ENCODE measurements at places on chromosomes 13 and 19.

DNA sequence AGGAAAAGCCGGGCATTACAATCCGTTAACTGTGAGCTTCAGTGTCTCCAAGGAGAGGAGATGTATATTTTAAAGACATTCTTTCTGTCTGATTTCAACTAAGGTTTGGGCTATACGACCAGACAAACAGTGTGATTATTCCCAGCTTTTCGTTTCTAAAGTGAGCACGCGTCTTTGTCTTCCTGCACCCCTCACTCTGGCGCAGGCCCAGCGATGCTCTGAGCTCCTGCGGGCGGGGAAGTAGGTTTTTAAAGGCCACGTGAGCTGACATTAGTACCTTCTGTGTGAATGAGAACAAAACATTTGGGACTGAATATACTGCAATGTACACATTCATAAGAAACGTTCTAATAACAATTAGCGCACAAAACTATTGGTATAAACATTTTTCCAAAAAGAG, 15.3 kb upstream of the RANBP3 start:
- DNase-seq = no peak

- DNase-seq = no peak
These were observed 866 bp upstream of the LMO7 start for GRCh38 chr13:75635101-75635827.

GRCh38 chr19:2337329-2337707, 8.8 kb downstream of the SPPL2B start:
- DNase-seq = no peak

- DNase-seq = no peak
These were observed 4.1 kb downstream of the SWSAP1 start for GRCh38 chr19:11378319-11379189.

GRCh38 chr13:94703721-94704314, 8.5 kb downstream of the SOX21 start:
- no peak for DNase-seq

GRCh38 chr19:4089400-4089908, 22.8 kb upstream of the ZBTB7A start:
- peak; percentile 84 for DNase-seq

DNA sequence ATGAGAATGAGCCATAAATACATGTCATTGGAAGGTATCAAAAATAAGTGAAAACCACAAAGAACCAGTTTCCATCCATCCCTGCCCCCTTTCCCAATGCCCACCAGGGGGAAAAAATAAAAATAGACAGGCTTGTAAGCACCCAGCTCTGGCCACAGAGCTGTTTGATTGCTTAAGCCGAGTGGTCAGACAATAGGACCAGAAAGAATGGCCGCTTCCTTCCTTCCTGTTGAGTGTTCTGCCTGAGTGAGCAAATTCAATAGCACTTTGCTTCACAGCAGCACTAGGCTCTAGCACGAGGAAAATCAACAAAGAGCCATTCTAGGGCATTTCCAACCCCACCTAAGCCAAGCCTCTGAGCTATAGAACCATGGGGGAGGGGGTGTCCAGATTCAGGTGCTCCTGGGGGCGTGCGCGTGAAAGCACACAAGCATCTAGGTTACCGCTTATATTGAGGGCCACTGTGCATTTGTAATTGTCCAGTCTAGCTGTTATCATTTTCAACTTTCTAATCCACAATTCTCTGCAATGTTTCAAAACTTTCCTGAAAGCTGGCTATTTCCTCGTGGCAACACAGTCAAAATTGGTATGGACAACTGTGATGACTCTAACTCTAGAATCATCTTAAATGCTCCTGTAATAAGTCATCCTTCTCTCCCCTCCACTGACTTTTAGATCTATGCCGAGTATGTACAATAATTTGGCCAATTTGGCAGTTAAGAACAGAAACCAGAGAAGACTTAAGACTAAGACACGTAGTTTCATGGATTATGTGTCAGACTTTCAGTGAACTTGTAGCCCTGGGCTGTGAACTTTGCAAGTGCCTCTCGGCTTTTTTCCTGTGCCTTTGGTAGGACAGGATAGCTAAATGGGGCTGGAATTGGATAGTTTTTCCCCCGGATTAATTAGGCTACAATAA, 64.3 kb downstream of the SPRY2 start:
- no peak for DNase-seq

- DNase-seq = no peak
These were observed 6.8 kb downstream of the LSM14A start for GRCh38 chr19:34179066-34179465.

DNA sequence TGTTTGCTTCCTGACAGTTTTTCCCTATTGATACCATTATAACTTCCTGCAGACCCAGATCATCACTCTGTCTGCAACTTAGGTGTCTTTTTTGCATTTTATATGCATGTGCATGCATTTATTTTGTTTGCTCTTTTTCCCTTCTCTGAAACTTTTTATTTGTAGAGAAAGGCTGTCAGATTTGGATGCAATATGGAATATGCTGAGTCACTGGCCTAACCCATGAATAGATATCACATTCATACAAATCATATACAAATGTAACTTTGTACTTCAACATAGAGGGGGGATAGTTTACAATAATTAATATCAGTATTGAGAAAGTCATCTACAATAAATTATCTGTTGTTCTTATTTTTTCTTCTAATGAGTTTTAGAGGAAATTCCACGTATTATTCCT, 1465.0 kb downstream of the EFNB2 start:
- DNase-seq = no peak

DNA sequence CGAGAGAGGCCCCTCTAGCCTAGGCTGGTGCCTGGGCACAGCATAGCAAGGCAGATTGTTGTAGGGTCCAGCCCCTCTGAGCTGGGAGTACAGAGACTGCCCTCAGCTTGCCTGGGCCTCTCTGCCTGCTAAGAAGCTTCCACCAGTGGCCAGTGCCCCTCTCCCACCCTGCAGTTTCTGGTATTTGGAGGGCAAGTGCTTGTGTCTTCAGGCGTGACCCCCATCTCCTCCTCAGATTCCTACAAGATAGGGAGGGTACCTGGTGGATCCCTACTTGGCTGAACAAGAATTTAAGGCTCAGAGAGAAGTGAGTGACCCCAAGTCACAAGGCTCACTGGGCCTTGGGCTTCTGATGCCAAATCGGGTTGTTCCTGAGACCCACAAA, 152.7 kb downstream of the URI1 start:
- no peak for DNase-seq

DNA sequence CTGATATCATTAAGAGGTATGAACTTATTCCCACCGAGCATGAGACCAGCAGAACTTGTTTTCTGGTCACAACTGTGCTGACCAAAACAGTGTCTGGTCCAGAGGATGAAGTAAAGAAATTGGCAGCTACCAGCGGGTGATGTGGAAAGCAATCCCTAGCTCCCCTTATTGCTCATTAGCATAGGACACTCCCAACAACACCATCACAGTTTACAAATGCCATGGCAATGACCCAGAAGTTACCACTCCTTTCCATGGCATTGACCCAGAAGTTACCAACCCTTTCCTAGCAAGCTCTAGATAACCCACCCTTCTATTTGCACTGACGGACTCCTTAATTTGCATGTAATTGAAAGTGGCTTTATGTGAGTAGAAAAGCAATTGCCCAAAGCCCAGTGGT, 1856.1 kb downstream of the OLFM4 start:
- no peak for DNase-seq

DNA sequence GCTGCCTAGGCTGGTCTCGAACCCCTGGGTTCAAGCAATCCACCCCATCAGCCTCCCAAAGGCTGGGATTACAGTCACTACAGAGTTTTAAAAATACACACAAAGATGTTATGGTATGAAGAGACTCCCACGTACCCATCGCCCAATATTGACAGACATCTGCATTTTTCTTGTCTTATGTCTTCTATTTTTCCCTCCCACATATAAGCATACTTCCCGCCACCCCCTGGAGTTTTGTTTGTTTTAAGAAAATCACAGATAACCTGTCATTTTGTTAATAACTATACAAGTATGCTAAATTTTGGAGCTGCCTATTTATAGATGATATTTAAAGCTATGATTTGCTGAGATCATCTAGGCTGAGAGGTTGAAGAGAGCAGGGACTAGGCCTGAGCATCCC, 6.2 kb upstream of the SMG9 start:
- no peak for DNase-seq

DNA sequence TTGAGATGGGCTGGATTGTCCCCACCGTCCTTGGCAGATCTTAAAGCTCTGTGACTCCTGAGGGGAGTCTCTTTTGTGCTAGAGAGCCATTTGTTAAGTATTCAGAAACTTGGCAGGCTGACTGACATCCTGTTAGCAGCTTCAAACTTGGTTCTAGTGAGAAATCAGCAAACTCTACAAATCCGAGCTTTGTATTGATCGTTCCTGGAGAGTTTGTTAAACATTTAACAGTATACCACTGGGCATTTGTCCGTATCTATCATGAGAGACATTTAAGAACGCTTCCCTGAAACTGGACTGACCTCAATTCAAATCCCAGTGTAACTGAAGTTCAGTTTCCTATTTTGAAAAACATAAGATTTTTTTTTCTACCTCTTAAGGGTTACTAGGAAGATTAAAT, 3.1 kb downstream of the ATP12A start:
- DNase-seq = no peak

DNA sequence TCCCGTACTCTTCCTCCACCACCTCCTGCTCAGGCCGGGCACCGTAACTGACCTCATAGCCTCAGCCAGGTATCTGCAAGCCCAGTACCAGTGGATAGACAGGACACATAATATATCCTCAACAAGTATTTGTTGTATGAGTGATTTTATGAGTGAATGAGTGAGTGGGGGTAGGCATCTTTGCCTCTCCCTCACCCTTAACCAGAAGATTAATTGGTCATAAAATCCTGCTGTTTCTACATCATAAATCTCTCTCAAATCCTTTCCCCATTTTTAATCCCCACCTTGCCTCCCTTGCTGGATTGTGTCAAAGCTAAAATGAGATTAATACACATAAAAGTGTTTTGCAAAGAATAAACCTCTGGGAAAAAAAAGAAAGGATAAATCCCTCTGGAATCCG, 44.4 kb upstream of the HMGB1 start:
- no peak for DNase-seq

Data from KG1 (cell line).